B cell (primary cell): ENCODE measurements at places on chromosomes 3 and 15.
A peak's percentile ranks its signal among the peaks of the same experiment; 100 is the strongest.

- DNase-seq: peak; percentile 7
Measured at GRCh38 chr15:33639978-33640377, 328.3 kb upstream of the CHRM5 start.

DNA sequence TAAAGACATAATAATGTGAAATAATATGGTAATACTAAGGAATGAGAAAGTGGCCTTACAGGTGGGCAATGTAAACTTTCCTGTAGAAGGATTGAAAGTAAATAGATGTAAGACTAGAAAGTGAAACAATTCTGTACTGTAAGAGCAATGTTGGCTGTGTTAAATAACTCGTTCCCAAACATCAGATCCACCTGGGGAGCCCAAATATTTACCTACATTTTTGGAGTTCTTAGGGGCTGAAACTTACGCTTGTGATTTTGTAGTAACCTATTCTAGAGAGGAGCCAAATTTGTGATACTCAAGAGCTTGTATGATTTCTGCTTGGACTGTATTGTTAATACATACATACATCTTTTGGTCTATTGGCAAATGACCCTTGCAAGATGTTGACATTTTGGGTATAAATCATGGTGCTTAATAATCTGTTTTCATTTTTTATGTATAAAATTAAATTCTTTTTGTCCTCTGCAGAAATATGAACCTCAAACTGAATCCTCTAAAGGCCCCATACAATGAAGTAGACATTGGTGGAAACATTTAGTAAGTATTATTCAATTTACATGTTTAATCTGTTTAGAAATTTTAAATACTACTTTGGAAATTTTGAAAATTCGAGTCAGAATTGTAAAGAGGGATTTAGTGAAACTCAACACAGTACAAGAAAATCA is 8.5 kb upstream of the CHD2 start:
- DNase-seq: no peak

- DNase-seq: no peak
Measured at GRCh38 chr15:33831646-33832045, 136.7 kb upstream of the CHRM5 start.

DNA sequence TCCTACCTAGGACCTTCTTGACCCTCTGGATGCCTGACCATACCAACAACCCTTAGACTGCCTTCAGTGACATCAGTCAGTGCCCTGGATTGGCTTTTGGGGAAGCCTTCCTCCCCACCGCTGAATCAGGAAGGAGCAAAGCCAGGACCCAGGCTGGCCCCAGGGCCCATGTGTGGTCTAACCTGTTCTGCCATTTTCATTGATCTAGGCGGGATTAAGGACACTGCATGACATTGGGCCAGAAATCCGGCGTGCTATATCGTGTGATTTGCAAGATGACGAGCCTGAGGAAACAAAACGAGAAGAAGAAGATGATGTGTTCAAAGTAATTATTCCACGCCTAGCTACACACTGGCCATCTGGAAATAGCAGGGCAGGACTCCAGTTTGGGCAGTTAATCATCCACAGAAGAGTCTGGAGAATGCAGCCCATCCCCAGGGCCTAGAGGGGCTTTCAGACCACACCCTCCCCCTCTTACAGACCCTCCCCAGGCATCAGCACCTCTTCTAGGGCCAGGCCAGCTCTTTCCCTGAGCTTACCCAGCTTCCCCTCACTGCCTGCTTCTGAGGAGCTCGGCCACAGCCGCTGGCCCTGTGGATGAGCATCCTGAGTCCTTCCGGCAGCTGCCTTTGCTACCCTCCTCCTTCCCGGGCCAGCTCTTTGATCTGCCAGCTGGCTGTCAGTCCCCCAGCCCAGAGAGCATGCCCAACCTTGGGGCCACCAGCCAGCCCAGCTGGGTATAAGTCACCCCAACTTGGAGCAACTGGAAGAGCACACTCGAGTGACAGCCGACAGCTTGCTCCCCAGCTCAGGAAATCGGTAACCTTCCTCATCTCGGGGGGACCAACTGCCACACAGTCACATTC is 45.9 kb downstream of the CHDH start:
- DNase-seq: no peak

GRCh38 chr15:73394782-73395181 is 26.0 kb upstream of the HCN4 start:
- no peak for DNase-seq

- no peak for DNase-seq
Measured at GRCh38 chr15:47820057-47820746, 102.9 kb downstream of the SEMA6D start.

GRCh38 chr15:58762285-58762684 is 8.8 kb upstream of the MINDY2 start:
- DNase-seq: no peak

- DNase-seq: no peak
Measured at GRCh38 chr3:51735039-51735438, 28.2 kb downstream of the GRM2 start.

- DNase-seq: no peak
Measured at GRCh38 chr15:82846621-82847020, 37.2 kb downstream of the WHAMM start.

GRCh38 chr3:132624790-132625189 is 27.7 kb downstream of the ACKR4 start:
- no peak for DNase-seq

GRCh38 chr3:128935922-128936321 is 56.5 kb downstream of the ACAD9 start:
- no peak for DNase-seq
